HCEC 1CT (cell line): ENCODE measurements at places on chromosomes 1 and 21.

GRCh38 chr1:43789604-43790550 lies 82.5 kb downstream of the ST3GAL3 start:
- DNase-seq = no peak

DNA sequence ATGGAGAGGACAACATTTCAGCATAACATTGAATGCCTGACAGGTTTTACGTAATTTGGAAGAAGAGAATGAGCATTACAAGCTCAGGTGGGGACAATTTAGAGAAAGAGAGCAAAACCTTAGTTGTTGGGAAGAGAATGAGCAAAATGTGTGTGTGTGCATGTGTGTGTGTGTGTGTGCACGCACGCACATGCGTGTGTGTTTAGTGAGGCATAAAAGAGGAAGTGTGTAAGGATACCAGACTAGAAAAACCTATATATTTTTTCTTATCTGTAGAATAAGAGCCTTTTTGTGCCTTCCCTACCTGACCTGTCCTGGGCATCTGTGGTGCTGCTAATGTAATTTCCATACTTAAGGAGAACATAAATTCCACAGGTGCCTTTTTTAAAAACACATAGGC lies 99.0 kb upstream of the PLXNA2 start:
- no peak for DNase-seq

DNA sequence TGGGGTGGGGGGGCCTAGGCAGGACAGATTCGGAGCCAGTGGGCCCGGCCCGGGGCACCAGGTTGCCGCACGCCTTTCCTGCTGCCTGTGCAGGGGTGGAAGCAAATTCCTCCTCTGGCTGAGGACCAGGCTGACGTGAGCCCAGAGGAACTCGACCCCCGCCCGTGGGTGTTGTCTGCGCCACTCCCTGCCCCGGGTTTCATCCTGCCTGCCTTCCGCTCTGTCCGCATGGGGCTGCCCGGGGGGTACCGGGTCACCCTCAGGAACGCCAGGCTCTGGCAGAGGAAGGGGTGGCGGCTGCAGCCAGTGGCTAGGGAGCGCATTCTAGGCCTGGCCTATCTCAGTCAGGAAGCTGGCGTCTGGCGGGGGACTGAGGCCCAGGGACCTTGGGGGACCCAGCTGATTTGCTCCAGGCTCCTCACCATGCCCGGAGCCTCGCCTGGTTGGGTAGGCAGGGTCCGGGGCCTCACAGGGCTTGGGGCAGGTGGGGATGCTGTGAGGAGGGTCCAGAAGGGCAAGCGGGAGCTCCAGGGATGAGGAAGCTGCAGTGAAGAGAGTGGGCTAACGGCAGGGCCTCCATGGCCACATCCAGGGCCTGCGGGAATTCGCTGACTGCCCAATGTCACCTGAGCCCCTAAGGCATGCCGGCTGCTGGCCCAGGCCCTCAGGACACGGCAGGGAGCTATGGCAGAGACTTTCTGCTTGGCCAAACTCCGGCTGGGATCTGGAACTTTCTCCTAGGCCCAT lies 2.4 kb upstream of the IBA57 start:
- DNase-seq = no peak

- DNase-seq = peak; percentile 70
These were observed 43.2 kb downstream of the SLC44A3 start for GRCh38 chr1:94863297-94863911.

- DNase-seq = no peak
These were observed 7.6 kb downstream of the EDN2 start for GRCh38 chr1:41476807-41477361.

GRCh38 chr1:215306426-215306825 lies 223.9 kb downstream of the KCNK2 start:
- DNase-seq = no peak

- no peak for DNase-seq
These were observed 29.8 kb upstream of the IFNGR2 start for GRCh38 chr21:33373451-33373850.

- no peak for DNase-seq
These were observed 147.2 kb upstream of the ETS2 start for GRCh38 chr21:38658511-38658910.

GRCh38 chr1:167158813-167159275 lies 61.8 kb upstream of the POU2F1 start:
- no peak for DNase-seq

DNA sequence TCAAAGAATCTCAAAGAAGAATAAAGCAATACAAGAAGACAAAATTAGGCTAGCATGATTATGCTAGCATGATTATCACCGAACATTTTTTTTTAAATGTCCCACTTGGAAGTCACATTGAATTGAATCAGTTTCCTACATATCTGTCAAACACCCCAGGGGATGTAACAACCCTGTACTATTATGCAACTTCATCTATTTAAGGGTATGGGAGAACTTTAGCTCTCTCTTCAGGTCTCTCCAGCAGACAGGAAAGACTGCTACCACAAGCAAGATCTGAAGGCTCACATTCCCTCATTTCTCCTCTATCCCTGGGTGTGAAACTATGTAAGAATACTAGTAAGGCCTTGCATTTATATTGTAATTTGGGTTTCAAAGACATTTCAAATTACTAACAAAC lies 52.8 kb downstream of the EDEM3 start:
- no peak for DNase-seq

- DNase-seq = no peak
These were observed 20.8 kb upstream of the IL10 start for GRCh38 chr1:206792939-206793607.

- no peak for DNase-seq
These were observed 24.7 kb upstream of the RWDD3 start for GRCh38 chr1:95209291-95209690.

- DNase-seq = no peak
These were observed 55.9 kb upstream of the LRRN2 start for GRCh38 chr1:204741440-204741839.

GRCh38 chr1:224851848-224852261 lies 77.6 kb upstream of the DNAH14 start:
- DNase-seq = no peak

GRCh38 chr1:228013131-228013934 lies 6.5 kb downstream of the WNT3A start:
- DNase-seq = no peak

- no peak for DNase-seq
These were observed 99.2 kb downstream of the C1orf21 start for GRCh38 chr1:184485751-184486723.

GRCh38 chr1:219239518-219239917 lies 65.8 kb downstream of the LYPLAL1 start:
- DNase-seq = no peak

GRCh38 chr1:47482786-47483185 lies 44.9 kb downstream of the FOXD2 start:
- no peak for DNase-seq

- DNase-seq = no peak
These were observed 36.7 kb downstream of the NPHP4 start for GRCh38 chr1:5955479-5955977.

- no peak for DNase-seq
These were observed 241.4 kb downstream of the TOMM20 start for GRCh38 chr1:234887016-234887900.

GRCh38 chr21:46219591-46220239 lies 8.9 kb downstream of the LSS start:
- no peak for DNase-seq

- DNase-seq = peak; percentile 80
These were observed 67.9 kb downstream of the PHACTR4 start for GRCh38 chr1:28437264-28437923.

GRCh38 chr1:116853680-116854402 lies 55.9 kb upstream of the PTGFRN start:
- peak; percentile 57 for DNase-seq

DNA sequence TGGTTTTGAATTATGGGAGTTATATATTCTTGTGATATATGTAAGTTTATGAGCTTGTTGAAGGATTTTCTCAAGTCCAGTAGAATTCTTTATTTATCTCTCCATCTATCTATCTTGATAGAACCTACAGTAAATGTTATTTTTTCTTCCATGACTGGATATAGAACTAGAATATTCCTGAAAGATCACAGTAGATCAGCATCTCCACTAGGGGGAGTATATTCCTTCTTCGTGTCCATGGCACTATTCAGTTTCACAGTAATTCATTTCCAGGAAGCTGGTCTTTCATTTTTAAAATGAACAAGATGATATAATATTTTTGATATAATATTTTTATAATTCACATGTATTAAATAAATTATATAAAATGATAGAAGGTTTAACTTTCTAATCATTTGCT lies 18.8 kb downstream of the TMPRSS15 start:
- no peak for DNase-seq

DNA sequence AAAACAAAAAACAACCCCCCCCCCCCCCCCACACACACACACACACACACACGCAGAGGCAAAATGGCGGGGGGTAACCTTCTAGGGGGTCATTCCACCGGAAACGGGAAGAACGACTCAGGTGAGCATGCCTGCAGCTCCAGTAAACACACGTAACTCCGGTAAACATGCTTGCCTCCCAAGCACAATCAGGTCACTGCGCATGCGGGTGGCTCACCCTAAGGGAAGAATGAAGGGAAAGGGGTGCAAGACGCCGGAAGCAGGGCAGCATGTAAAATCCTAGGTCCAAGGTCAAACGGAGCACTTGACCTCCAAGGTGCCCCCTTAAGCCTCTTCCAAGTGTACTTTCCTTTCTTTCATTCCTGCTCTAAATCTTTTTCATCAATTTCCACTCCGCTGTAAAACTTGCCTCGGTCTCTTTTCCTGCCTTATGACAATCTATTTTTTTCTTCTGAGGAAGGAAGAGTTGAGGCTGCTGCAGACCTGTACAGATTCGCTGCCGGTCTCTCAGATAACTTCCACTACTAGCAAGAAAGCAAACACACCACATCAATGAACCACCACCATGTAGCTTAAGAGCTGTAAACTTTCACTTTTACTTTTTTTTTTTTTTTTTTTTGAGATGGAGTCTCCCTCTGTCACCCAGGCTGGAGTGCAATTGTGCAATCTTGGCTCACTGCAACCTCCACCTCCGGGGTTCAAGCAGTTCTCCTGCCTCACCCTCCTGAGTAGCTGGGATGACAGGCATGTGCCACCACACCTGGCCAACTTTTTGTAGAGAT lies 21.0 kb upstream of the CBR3 start:
- no peak for DNase-seq

- DNase-seq = no peak
These were observed 4.7 kb upstream of the ETV3 start for GRCh38 chr1:157142765-157143423.

DNA sequence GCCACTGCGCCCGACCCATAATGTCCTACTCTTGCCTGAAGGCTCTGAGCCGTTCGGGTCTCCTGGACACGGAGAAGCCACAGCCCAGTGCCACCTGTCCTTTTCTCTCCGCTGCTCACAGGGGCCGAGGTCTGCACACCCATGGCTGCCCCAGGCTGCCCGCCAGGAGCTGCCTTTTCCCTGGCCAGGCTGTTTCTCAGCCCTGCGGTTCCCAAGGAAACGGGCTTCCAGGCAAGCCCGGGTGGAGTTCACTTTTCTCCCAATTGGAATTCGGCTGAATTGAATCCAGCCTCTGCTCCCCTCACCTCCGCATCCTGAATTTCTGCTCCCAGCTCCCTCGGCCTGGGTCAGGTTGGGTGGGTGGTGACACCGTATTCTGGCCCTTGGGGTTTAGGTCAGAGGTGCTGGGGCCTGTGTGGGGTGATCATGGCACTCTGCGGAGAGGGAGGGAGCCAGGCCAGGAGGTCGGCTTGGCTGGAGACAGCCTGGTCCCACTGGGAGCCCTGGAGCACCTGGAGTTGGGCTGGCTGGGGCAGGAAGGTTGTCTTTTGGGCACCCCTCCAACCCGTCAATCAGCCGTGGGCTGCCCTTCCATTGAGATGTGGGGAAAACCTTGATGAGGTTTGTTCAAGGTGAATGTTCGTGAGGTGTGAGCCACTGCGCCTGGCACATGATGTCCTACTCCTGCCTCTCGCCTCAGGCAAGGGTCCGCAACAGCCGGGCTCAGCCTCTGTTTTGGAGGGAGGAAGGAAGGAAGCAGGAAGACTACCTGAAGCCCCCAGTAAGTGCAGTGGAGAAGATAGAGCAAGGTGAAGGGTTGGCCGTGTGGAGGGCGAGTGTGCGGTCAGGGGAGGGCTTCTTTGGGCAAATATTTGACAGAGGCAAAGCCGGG lies 25.1 kb downstream of the RRP1 start:
- no peak for DNase-seq

GRCh38 chr21:15144026-15144425 lies 79.2 kb upstream of the NRIP1 start:
- DNase-seq = no peak

GRCh38 chr1:244647819-244648218 lies 5.1 kb upstream of the DESI2 start:
- DNase-seq = no peak

- no peak for DNase-seq
These were observed 11.4 kb upstream of the ZBTB21 start for GRCh38 chr21:42021371-42022090.

- peak; percentile 85 for DNase-seq
These were observed 17.5 kb upstream of the VSIG8 start for GRCh38 chr1:159879977-159880376.

DNA sequence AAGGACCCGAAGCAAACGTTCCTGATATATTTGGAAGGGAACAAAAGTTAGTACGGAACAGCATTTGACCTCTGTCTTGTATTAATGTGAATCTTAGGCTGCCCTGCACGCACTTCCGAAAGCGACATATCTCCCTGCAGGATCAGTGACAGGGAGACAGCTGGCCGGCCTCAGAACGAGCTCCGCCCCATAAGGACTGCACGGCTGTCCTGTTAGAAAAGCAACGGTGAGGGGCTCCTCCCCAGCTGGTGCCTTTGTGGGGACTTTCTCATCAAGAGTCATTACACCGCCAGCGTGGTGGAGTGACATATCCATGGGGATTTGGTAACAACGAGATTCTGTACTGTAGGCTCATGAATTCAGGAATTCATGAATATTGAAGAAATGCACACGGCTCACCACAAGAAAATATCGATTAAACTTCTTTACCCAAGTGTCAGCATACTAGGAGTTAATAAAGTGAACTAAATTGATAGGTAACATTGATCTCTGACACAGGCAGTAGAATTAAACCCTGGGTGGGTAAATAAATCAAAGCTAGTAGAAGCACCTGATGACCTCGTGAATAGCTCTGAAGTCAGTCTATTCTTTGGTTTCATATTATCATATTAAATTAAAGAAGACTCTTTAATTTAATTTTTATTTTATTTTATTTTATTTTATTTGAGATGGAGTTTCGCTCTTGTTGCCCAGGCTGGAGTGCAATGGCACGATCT lies 8.1 kb upstream of the GREM2 start:
- no peak for DNase-seq

GRCh38 chr1:236421850-236422516 lies 27.9 kb downstream of the EDARADD start:
- no peak for DNase-seq

GRCh38 chr1:161848676-161849075 lies 82.6 kb downstream of the ATF6 start:
- no peak for DNase-seq

DNA sequence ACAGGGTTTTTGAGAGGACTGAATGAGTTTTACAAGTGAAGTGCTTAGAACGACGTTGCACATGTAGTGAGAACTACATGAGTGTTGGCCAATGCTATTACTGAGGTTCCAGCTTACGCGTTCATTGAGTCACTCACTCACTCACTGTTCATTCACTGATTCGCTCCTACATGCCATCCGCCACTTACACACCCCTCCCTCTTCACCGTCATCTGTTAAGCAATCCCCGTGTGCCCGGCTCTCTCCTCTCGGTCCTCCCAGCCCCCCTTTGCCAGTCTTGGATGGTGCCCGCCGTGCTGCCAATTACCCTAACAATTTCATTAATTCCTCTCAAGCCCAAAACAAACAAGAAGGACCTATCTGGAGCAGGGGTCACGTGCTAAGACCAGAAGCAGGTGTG lies 27.3 kb upstream of the EPHA2 start:
- peak; percentile 90 for DNase-seq
